BE2C (cell line): ENCODE measurements at places on chromosomes 5 and 9.

GRCh38 chr5:144566747-144567420, 396.2 kb downstream of the KCTD16 start:
- no peak for DNase-seq

DNA sequence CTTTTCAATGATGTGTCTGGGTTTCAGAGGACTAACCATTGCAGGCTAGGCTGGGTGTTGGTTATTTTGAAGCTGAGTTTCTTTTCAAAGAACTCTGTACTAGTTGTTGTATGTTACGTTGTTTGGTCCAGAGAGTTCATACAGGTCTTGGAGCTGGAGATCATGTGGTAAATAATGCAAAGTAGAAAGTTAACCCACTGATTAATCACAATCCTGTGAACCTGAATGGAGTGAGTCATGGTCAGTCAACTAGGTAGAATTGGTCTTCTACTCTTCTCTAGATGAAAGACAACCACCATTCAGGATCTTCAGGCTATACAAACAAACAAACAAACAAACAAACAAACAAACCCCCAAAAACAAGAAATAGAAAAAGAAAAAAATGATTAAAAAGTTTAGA, 388.9 kb upstream of the ACTBL2 start:
- DNase-seq: no peak

- DNase-seq: no peak
Observed at GRCh38 chr9:106981396-106982287, 118.7 kb downstream of the ZNF462 start.

GRCh38 chr5:57989378-57989777, 470.5 kb downstream of the PLK2 start:
- no peak for DNase-seq

DNA sequence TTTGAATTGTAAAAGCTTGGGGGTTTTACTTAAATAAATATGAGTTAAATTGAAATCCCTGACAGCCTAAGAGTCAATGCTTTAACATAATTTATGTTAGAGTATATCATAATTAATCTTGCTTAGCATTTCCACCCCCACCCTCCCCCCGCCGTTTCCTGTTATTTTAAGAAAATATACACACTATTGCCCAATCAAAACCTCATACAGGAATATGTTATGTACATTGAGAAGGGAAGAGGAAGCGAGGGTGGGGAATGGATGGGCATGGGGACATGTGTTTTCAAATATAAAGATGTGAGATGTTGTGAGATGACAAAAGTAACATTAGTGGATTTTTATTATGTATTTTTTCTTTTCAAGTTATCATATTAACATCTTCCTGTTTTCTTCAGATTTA, 561.1 kb upstream of the MEF2C start:
- no peak for DNase-seq

DNA sequence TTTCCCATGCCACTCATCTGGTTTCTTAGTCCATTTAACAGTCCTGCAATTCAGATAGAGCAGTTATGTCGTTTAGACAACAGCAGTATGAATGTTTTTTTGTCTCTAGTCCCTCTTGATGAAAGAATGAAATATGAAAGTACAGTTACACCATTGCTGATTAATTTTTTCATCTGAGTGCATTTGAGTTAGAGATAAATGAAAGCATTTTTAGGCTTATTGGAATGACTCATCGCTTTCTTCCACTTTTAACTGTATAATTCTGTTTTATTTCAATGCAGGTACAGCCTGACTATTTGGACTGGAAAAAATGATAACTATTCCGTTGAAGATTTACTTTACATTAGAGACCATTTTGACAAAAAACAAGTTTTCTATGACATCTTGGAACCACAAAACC, 28.7 kb downstream of the ANKRD34B start:
- DNase-seq: no peak

DNA sequence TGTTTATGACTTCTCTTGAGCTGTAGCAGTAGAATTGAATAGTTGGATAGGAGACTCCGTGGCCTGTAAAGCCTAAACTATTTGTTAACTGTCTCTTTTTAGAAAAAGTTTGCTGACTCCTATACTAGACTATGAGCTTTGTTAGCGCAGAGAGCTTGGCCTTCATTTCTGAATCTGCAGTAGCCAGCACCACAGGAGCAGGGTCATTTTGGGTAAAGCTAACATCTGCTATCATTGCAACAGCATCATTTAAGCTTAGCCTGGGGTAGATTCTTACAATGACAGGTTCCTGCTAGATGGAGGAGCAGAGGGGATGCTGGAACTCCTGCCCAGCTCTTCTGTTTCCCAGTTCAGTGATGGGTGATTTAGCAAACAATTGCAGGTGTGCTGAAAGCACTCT, 133.7 kb upstream of the ASTN2 start:
- DNase-seq: no peak

- DNase-seq: no peak
Observed at GRCh38 chr5:178849316-178849715, 10.4 kb upstream of the ZNF354B start.

GRCh38 chr5:118918232-118918631, 70.1 kb downstream of the DTWD2 start:
- no peak for DNase-seq

DNA sequence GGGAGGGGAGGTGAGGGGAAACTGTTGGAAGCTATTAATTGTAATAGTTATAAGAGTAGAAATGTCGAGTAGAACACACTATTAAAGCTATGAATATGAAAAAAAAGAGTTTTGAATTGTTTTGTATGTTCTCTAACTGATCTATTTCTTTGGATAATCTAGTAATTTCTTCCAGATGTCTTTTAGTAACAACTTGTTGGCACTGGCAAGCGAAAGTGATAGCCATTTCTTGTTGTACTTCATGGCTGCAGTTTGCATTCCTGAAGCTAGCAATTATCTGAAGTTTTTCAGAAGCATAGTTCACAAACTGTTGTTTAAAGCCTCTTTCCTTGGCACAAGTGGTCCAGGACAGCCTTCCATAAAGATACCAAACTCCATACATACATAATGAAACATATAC, 49.4 kb upstream of the SPATA31C2 start:
- DNase-seq: no peak

GRCh38 chr5:2710910-2711309, 40.6 kb downstream of the IRX2 start:
- no peak for DNase-seq

GRCh38 chr5:8386719-8387288, 517.9 kb downstream of the MTRR start:
- no peak for DNase-seq

- DNase-seq: no peak
Observed at GRCh38 chr5:98700730-98701129, 72.7 kb upstream of the RGMB start.

GRCh38 chr5:16929347-16929746, 6.7 kb downstream of the MYO10 start:
- no peak for DNase-seq

- DNase-seq: no peak
Observed at GRCh38 chr5:151954255-151954654, 29.6 kb upstream of the GLRA1 start.

- no peak for DNase-seq
Observed at GRCh38 chr5:40681363-40682153, 1.8 kb downstream of the PTGER4 start.

- DNase-seq: no peak
Observed at GRCh38 chr9:131516930-131517329, 14.1 kb downstream of the UCK1 start.

GRCh38 chr9:128091144-128091543, 23.1 kb downstream of the SLC25A25 start:
- DNase-seq: peak; percentile 91

GRCh38 chr5:1917830-1918487, 35.2 kb upstream of the IRX4 start:
- no peak for DNase-seq

DNA sequence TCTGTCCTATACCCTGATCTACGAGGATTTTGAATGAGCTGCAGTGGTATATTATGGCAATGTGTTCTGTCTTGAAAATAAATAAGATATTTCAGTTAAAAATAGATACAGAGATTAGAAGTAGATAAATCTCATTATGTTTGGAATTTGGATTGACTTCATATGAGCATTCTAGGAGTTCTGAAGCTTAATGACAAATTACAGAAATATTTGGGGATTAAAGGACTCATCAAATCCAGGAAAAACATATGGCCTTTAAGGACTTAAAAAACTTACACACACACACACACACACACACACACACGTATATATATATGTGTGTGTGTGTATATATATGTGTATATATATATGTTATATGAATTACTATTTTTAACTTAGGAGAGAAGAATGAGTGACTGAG, 446.9 kb upstream of the CD180 start:
- DNase-seq: no peak

GRCh38 chr9:86531273-86531970, 177.2 kb upstream of the TUT7 start:
- DNase-seq: no peak

- no peak for DNase-seq
Observed at GRCh38 chr5:127863610-127864395, 160.6 kb downstream of the CCDC192 start.

DNA sequence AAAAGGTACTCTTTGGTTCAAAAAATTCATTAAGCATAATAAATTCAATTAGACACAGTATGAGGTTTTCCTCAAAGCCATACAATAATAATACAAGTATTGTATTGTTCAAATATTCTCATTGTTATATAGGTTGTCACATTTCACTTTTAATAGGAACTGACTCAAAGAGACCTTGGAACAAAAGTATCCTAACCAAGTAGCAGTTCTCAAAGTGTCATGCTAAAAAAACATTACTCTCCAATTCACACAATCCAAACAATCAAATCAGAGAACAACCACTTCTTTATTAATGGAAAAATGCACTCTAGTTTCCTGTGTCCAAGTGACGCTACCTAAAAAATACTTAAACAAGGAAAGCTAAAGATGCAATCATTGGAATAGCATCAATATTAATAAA, 115.4 kb downstream of the DENND1A start:
- no peak for DNase-seq

DNA sequence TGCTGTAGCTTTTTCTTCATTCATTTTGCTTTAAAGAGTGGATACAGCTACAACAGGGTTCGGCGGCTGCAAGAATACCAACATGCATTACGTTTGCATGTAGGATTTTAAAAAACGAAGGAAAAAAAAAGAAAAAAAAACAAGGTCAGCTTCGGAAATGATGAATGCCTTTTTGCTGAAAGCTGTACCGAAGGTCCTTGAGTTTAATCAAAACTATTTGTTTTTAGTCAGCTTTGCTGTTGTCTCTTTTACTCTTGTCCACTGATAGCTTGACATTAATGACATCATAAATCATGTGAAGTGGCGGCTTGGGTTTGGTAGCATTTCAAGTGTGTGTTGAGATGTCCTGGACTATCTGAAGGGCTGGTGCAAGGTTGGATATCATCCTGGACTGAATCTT, 779.1 kb downstream of the NR2F1-AS1 start:
- no peak for DNase-seq
